Stimulated activated CD4-positive, alpha-beta T cell treated with anti-CD3 and anti-CD28 coated beads, TNF-alpha, amount 100 ng/mL, for 4 hours (primary cell): ENCODE measurements at places on chromosomes 1 and 21.

- no peak for DNase-seq
Observed at GRCh38 chr1:204615881-204616280, 69.7 kb downstream of the LRRN2 start.

- no peak for DNase-seq
Observed at GRCh38 chr1:205676597-205676996, 3.7 kb downstream of the SLC45A3 start.

DNA sequence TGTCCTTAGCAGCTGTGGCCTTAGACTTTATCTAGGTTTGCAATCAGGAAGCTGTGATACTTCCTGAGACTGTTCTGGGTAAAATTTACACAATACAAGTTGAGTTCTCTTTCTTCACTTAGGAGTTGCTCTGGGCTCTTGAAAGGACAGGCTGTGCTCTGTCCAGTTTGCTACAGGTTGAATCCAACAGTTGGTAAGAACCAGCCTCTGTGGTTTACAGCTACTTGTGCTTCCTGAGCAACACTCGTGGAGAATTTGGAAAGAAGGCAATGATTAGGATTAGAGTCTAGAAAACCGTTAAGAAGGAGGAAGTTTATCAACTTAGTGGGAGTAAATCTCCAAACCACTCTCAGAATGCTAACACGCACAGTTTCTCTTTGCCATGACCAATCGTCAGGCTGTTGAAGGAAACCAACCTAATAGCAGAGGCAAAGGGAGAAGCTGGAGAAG lies 26.8 kb downstream of the GFI1 start:
- DNase-seq = no peak

GRCh38 chr1:37677808-37678207 lies 14.5 kb upstream of the CDCA8 start:
- no peak for DNase-seq

GRCh38 chr21:44767834-44768831 lies 33.5 kb downstream of the UBE2G2 start:
- DNase-seq = no peak

DNA sequence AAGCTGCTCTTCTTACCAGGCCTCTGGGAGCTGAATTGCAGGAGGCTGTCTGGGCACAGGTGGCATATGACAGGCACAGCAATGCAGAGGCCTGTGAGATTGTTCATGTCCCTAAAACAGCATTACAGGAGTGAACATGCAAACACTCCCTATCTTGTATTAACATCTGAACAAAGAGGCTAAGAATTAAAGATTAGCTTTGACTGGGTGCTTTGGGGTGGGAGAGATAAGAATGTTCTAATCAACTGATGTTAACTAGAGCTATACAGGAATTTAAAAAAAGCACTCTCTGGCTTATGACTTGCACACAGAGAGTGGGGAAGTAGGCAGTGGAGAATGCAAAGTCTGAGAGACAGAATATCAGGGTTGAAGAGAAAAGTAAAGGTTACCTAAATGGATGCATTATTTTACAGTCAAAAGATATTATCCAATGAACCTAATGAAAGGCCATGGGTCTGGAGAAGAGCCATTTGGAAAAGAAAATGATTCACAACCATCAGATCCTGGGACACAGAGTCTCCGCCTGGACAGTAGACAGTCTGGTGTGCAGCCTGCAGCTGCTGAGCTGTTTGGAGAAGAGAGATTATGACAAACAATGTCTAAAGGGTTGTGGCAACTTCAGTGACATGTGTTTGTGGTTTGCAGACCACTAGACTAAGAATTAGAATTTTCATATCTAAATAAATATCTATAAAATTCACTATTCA lies 20.2 kb downstream of the DPT start:
- no peak for DNase-seq

- no peak for DNase-seq
Observed at GRCh38 chr1:105243411-105243810, 1493.7 kb downstream of the AMY1C start.

DNA sequence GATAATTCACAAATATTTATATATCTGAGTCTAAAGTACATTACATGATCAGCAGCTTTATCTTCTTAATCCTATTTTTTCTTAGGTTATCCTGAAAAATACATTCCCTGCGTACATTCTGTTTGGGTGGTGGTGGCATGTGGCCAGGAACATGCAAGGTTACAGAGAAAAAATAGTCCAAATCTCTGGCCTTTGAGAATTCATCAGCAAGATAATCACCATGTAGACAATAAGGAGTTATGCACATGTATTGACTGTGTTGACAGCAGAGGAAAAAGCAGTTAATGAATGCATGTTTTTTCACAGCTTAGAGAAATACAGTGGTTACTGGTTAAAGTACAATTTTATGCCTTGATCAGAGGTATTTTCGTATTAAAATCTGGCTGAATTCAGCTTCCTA lies 49.0 kb downstream of the ABCA4 start:
- DNase-seq = no peak

DNA sequence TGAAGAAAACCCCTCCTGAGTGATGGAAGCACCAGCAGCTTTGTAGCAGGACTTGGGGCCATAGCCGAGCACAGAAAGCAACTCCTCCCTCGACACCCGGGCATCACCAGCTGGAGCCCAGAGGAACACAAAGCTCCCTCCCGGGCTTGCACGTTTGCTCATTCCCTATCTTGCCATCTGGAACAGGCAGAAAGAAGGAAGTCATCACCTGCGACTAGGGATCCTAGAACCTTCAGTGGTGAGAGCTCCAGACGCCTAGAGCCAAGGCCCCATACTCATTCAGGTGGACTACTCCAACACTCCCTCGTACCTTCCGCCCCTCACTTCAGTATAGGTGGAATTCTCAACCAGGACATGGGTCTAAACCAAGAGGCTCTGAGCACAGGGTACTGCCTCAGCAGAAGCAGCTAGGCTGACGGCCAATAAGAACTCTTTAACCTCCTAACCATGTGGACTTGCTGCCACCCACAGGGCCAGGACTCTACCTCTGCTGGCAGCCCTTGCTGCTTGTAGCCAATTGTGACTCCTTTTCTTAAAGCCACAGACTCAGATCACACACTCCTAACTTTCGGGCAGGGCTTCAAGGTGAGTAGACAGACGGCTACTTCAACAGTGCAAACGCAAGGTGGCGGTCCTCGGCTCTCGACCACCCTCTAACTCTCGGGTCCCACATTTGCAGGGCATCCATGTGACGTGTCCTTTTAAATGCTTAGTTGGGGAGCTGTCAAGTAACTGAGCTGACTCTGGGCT lies 65.4 kb downstream of the NPHP4 start:
- DNase-seq = no peak

- DNase-seq = no peak
Observed at GRCh38 chr1:11878891-11879190, 20.1 kb upstream of the NPPB start.

GRCh38 chr1:45621895-45622523 lies 1.8 kb downstream of the CCDC17 start:
- DNase-seq = no peak

GRCh38 chr1:223312705-223313414 lies 51.1 kb downstream of the SUSD4 start:
- DNase-seq = no peak

DNA sequence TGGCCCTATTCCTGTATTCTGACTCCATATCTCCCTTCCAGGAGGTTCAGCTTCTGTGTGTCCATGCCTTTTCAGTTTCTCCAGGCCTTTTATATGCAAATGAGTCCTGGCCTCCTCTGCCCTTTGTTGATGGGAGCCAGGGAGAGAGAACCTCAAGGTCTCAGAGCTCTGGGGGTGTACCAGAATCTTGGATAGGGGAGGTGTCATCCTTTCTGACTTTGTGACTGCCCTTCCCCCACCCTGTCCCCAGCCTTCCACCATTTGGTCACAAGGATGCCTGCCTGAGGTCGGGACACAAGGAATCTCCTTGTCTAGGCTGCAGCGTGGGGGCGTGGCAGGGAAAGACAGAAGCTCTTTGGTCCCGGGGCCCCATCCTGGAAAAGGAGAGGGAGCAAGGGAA lies 18.6 kb downstream of the LURAP1 start:
- no peak for DNase-seq

GRCh38 chr1:151653397-151653796 lies 41.5 kb downstream of the SNX27 start:
- DNase-seq = no peak

DNA sequence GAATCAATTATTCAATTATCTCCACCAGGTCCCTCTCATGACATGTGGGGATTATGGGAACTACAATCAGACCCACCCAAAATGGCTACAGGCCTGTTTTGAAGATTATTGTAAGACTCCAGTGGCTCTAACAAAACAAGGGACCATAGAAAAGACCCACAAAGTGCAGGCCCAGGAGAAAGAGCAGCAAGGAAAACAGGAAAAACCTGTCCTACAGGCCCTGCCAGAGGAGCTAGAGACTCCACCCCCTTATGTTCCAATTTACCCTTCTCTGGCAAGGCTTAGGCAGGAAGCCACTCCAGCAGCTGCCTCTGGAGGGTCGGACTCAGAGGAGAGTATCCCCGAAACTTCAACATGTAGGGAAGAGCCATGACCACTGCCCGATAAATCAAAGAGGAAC lies 96.5 kb downstream of the LIPI start:
- no peak for DNase-seq

DNA sequence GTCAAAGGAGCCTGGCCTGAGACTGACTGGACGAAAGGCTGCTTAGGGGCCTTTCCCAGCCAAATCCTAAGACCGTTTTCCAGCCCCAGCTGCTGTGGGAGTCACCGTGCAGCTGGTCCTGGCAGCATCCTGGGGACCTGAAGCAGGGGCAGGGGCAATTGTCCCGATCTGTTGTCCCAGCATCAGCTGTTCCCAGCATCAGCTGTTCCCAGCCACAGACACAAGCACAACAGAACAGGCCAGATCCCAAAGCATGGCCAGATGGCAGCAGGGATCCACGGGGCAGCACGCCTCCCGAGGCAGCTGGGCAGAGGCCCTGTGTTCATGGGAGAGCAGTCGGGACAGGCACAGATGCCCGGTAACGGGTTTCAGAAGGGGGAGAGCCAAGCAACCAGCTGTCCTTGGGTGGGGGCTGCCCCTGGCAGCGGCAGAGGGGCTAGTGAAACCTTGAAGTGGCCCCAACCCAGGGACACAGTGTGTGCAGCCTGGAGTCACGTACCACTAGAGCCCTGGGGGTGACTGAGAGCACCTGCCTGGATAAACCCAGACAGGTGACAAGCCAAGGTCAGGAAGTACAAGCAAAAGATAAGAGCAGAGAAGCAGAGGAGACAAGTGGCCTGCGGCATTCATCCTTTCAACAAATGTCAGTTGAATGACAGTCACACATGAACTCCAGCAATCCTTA lies 13.3 kb downstream of the CELA2B start:
- no peak for DNase-seq

- no peak for DNase-seq
Observed at GRCh38 chr1:116164604-116165368, 53.6 kb downstream of the MAB21L3 start.

DNA sequence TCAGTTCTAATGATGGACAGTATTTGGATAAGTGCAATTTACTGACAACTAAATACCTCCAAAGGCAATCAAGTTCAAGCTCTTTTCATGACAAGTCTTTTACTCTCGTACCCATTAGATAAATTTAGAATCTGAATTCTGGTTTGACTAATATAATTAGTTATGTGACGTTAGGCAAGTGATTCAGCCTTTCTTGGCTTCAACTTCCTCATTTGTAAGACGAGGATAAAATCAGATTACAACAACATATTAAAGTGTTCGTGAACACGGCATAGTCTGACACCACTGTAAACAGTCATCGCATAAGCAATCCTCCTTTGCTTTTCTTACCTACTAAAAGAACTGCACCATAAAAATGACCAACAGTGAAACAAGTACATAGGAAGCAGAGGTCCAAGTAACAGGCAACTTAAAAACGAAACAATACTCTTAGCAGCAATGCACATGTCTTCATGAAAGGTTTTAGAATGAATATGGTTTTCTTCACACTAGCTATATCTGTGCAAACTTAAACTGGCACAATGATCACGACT lies 25.7 kb downstream of the COA6 start:
- DNase-seq = no peak

DNA sequence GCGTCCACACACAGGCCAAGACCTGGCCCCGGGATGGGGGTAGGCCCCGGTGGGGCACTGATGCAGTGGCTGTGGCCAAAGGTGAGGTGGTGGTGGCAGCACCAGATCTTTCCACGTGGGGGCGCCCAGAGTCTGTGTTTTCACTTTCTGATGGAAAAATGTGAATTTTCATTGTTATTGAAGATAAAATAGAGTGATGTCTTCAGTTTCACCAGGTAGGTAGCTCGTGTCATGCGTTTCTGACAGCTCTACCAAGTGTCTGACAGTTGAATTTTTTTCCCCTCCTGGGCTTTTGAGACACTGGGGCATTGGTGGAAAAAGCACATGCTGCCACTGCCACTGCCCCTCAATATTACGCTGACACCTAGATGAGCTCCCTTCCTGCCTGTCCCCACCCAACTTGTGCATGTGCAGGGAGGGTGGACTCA lies 40.0 kb upstream of the MAGOH start:
- peak; percentile 57 for DNase-seq

GRCh38 chr1:204201348-204202040 lies 5.2 kb upstream of the KISS1 start:
- DNase-seq = no peak

DNA sequence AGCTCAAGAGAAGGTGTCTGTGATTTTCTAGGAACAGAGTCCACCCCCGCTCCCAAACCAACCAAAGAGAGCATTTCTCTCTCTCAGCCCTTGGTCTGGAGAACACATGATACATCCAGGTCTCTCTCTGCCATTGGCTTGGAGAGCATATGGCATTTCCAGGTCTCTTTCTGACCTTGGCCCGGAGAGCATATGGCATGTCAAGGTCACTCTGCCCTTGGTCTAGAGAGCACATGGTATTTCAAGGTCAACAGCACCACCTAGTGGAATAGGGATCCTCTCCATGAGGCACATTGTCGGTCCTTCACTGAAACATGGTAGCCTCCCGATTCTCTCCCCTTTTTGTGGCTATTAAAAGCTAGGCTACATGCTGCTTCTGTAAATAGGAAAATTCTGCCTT lies 437.7 kb upstream of the OLFM3 start:
- no peak for DNase-seq

DNA sequence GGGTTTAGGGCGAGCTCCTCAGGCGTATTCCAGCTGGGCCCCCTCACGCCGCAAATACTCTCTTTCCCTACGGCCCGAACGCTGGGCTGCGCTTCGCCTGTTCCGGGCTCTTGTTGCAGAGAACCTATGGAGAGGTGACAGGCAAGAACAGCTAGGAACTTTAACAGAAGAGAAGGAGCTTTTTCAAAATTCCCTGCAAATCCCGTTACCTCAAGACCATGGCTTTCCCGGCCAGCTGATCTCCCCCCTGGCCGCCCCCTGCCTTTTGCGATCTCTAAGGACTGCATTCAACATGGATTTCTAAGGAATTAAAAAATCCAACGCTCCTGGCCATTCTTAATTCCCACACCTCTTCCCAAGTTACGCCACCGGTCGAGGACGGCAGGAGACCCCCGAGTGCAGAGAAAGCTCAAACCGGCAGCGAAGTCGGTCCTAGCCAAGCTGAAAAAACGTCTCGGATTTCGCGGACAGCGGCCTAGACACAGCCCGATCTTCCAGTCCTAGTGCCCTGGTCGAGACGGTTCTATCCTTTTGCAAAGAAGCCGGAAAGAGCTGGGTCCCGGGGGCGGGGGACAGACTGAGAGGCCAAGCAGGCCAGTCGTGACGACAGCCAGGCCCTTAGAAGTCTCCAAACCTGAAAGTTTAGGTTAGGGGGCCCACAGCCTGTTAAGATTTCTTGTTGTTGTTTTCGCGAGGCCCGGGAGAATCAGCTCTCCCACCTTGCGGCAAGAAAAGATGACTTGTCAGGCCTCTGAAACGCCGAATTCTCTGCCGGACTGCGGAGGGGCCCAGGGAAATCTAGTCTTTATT lies 1.1 kb upstream of the TBX15 start:
- DNase-seq = no peak

GRCh38 chr1:45198185-45198584 lies 8.2 kb downstream of the ZSWIM5 start:
- DNase-seq = no peak

- no peak for DNase-seq
Observed at GRCh38 chr1:91585502-91585901, 84.9 kb downstream of the CDC7 start.
